ENCODE measurements at places on chromosomes 12 and 14.

- DNase-seq: no peak
Observed at GRCh38 chr12:52437508-52437907, 3.3 kb upstream of the KRT75 start.

GRCh38 chr12:131057211-131057721 is 103.6 kb downstream of the ADGRD1 start:
- DNase-seq: peak; percentile 23

- DNase-seq: no peak
Observed at GRCh38 chr12:93145086-93145485, 216.0 kb upstream of the EEA1 start.

- no peak for DNase-seq
Observed at GRCh38 chr12:1553987-1554982, 40.1 kb downstream of the FBXL14 start.

- no peak for DNase-seq
Observed at GRCh38 chr14:55198749-55199148, 7.4 kb upstream of the DLGAP5 start.

- DNase-seq: no peak
Observed at GRCh38 chr14:92581966-92582566, 68.5 kb downstream of the RIN3 start.

- DNase-seq: peak; percentile 49
Observed at GRCh38 chr14:50531595-50532501, 521 bp downstream of the MAP4K5 start.

DNA sequence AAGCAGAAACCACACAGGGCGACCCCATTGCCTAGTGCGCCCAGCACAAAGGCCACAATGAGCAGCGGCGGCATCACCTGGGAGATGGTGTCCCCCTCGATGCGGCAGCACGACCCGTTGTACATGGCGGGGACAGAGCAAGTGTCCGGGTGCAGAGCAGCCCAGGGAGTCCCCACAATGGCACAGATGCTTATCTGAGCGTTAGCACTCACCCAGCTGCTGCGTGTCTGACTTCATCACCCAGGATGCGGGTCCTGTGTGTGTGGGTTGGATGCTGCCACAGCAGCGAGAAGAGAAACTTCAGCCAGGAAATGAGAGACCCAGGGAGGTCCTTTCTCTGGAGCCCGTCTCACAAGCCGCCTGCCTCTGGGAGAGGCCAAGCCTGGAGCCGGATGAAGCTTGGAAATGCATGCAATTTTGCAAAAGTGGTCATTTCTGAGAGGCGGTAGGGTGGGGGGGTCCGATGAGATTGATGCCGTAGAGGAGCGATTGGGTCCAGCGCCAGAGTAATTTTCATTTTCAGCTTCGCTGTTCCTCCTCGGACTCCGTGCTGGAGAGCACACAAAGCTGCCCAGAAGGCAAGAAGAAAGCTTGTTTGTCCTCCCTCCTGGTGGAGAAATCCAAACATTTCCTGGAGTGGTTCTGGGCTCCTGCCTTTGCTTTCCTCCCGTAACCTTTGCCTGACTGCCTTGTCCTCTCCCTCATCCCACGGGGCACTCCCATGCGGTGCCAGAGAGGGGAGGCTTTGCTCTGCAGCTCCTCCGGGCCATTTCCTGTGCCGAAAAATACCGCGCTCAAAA is at the start of gene HCAR1:
Gene HCAR1 (minus strand): TSS at position 630 of the 800 bp plus-strand sequence. CDS start 505 bp downstream, at position 125.
- DNase-seq: no peak

DNA sequence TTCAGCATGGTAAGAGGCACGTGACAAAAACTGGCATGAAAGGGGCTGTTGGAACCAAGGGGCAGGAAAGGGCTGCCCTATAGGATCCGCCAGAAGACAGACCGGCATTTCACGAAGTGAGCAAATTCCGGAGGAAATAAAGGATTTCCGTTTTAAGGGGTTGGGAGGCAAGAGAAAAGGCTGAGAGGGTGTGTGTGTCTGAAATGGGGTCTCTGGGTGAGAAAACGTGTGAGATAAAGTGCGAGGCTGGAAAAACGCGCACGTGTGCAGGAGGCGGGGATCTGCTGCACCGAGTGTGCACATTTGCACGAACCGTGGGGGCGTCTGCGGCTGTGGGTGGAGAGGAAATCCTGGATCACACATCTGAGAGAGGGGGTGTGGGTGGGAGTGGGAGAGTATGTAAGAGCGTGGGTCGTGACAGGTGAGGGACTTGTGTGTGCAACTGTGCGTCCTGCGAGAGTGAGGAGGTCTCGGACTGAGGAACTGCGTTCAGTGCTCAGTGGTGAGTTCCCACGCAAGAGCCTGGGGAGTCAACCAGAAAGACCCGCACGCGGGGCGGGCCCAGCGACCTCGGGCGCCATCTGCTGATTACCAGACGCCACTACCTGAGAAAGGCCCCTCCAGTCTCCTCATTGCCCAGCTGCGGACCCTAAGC is 37.0 kb upstream of the P2RX7 start:
- DNase-seq: peak; percentile 60

GRCh38 chr12:30962047-30962446 is 35.5 kb downstream of the TSPAN11 start:
- DNase-seq: no peak

DNA sequence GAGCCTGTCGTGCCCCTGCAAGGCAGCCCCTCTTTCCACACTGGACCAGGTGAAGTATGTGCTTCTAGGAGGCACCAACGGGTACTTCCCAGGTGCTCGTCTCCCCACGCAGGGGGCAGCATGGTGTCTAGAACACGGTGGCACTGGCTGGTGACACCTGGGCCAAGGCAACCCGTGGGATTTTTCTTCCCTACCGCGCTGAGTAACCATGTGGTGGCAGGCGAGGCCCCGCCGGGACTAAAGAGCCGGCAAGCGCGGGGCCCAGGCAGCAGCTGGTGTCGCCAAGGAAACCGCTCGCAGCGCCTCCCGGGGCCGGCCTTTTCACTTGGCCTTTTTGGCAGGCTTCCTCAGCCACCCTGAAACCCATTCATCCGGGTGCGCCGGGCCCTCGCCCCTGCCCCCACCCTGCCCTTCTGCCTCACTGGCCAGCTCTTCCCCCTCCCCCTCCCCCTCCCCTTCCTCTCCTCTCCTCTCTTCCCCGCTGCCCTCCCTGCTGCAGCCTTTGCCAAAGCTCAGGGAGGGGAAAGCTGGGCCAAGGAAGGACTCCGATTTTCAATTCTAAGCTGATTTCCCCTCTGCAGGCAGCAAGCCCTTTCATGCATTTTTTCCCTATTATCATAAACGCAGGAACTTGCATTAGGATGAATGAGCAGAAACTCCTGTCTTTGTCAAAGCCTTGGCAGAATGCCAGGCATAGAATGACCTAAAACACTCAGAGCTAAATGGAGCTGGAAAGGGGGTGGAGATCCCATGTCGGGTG is 81.2 kb downstream of the IRF2BPL start:
- DNase-seq: peak; percentile 88

DNA sequence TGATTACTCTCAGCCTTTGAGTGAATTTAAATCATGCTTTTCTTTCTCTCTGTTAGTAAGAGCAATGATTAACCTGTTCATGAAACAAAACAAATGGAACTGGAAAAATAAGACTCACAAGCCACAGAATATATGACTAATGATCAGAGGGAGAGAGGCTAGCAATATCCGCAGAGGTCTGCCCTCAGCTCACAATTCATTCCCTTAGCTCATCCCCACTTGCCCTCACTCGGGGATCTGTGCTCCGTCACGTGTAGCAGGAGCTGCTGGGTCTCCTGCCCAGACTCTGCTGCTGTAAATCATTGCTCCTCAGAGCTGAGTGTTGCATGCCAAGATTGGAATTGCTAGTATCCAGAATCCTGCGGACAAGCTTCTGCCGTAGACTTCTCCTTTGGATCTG is 53.1 kb upstream of the GNG2 start:
- DNase-seq: no peak

DNA sequence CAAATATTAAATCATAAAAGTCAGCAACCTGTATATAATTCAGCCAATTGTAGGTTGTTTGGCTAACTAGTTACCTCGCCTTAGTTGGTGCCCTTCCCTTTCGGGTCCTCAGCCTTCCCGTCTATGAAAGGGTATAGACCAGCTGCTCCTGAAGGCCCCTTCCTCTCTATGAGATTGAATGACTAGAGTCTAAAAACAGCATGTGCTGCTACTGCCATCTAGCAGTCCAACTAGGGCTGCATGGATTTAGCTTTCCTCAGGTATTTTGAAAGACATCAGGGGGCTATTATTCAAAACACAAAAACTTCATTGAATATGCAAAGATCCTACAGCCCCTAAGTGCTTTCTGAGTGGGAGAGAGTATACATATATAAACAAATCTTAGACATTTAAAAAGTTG is 37.0 kb upstream of the TMEM263 start:
- DNase-seq: no peak

DNA sequence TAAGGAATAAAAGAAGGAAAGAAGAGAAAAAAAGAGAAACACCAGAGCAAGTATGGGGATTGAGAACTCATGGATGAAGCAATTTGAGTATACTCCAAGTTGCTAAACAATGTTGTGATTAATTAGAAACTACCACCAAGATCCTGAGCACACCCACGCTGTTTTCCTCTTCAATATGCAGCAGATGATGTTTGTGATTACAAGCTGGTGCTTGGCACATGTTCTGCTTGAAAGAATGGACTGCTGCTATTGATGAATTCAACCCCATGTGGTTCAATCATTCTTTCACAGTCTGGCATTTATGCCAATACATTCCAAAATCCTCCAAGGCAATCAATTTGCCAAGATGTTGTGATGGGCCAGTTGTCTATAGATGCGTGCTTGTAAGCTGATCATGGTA is 146.8 kb downstream of the SLC2A13 start:
- no peak for DNase-seq

GRCh38 chr12:75591628-75592027 is 80.2 kb upstream of the KRR1 start:
- no peak for DNase-seq

- no peak for DNase-seq
Observed at GRCh38 chr12:15754233-15754632, 35.0 kb downstream of the EPS8 start.

DNA sequence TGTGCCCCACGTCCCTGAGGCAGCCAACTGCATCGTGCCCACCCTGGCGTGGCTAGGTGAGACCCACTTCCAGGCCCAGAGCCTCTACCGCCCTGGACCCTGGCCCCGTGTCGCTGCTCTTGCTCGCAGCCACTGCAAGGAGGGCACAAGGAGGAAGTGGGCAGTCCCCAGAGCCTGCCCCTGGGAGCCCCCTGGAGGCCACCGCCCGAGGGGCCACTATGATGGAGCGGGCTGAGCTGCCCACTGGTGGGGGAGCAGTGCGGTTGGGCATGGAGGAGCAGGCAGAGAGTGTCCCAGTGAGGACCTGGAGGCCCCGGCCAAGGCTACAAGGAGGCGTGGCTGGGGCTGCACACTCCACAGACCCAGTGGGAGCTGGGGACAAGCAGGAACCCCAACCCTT is 323.6 kb downstream of the PCNX1 start:
- DNase-seq: no peak

- DNase-seq: peak; percentile 79
Observed at GRCh38 chr14:102209224-102209966, 69.7 kb downstream of the WDR20 start.

GRCh38 chr12:1791104-1791841 is 29.1 kb upstream of the LRTM2 start:
- peak; percentile 76 for DNase-seq

- no peak for DNase-seq
Observed at GRCh38 chr12:17197971-17198370, 592.0 kb upstream of the LMO3 start.

GRCh38 chr14:99686557-99687283 is 2.6 kb downstream of the CYP46A1 start:
- DNase-seq: no peak

- DNase-seq: no peak
Observed at GRCh38 chr12:126761420-126761819, 1505.5 kb upstream of the TMEM132C start.

DNA sequence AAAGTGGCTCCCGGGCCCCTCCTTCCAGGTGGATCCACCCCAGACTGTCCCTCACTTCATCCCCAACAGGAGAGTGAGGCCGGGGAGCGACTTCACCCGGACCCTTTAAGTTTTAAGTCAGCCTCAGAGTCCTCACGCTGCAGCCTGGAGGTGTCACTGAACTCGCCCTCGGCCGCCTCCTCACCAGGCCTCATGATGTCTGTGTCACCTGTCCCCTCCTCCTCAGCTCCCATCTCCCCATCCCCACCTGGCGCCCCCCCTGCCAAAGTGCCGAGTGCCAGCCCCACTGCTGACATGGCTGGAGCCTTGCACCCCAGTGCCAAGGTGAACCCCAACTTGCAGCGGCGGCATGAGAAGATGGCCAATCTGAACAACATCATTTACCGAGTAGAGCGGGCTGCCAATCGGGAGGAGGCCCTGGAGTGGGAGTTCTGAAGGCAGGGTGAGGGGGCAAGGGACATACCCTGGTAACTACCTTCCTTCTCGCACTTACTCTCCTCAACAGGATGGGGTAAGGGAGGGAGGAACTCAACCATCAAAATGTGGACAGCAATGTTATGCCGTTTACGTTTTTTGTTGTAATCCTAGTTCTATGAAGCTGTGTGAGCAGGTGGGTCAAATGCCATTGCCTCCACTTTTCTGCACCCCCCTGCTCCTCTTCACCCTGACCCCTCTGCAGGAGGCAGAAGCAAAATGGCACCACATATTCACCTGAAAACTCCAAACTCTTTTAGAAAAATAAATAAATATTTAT is 20.8 kb downstream of the PHETA1 start:
- DNase-seq: no peak

All from psoas muscle (tissue), 8 donors.